Fibroblast of villous mesenchyme (primary cell): ENCODE measurements at places on chromosomes 4 and X. TPM values are rescaled to one million over a fixed set of nuclear protein-coding genes. Genes with fewer than 3 reads are reported as not detected.

The TMPRSS11D gene
- total RNA-seq, result not detected in 2 replicates

The F8A2 gene
- not detected in 2 replicates for total RNA-seq

The CABS1 gene
- not detected in 2 replicates for total RNA-seq

The IL1RAPL2 gene
- total RNA-seq, result 0.32 and 0.43 TPM in 2 replicates

The TRAPPC11 gene
- total RNA-seq, result 59.9 and 69.1 TPM in 2 replicates

The PRKG2 gene
- under 0.01 and 0.64 TPM in 2 replicates for total RNA-seq

The EFHC2 gene
- under 0.01 and 0.32 TPM in 2 replicates for total RNA-seq

The TNIP3 gene
- 0.32 and 0.43 TPM in 2 replicates for total RNA-seq

The FOXO4 gene
- 4.3 and 4.5 TPM in 2 replicates for total RNA-seq

The NDUFC1 gene
- 39.7 and 47.0 TPM in 2 replicates for total RNA-seq

The CT45A3 gene
- total RNA-seq, result not detected in 2 replicates

The RNF175 gene
- total RNA-seq, result not detected in 2 replicates

The TLR2 gene
- under 0.01 and 0.32 TPM in 2 replicates for total RNA-seq

The SPANXN3 gene
- not detected in 2 replicates for total RNA-seq

The CD38 gene
- under 0.01 TPM in 2 replicates for total RNA-seq

The FAM47E gene
- total RNA-seq, result 0.32 and 0.86 TPM in 2 replicates

The STS gene
- 4.5 and 6.9 TPM in 2 replicates for total RNA-seq

The SSX1 gene
- not detected in 2 replicates for total RNA-seq

The PNCK gene
- under 0.01 and 0.32 TPM in 2 replicates for total RNA-seq

The PHOX2B gene
- not detected in 2 replicates for total RNA-seq

The FABP2 gene
- total RNA-seq, result not detected in 2 replicates

The SMIM10L2A gene
- under 0.01 TPM in 1 of 2 replicates, not detected in the other for total RNA-seq

The FAM9C gene
- total RNA-seq, result under 0.01 TPM in 2 replicates

The CLCN4 gene
- 1.3 and 2.3 TPM in 2 replicates for total RNA-seq

The DUSP9 gene
- under 0.01 TPM in 1 of 2 replicates, not detected in the other for total RNA-seq

The STAP1 gene
- total RNA-seq, result not detected in 2 replicates

The TRIM75 gene
- 0.32 TPM in 1 of 2 replicates, not detected in the other for total RNA-seq

The RGS12 gene
- 11.7 and 13.5 TPM in 2 replicates for total RNA-seq

The RAI2 gene
- total RNA-seq, result not detected in 2 replicates

The SSX2 gene
- not detected in 2 replicates for total RNA-seq

The ZXDB gene
- total RNA-seq, result 7.7 and 10.4 TPM in 2 replicates

The USP17L15 gene
- total RNA-seq, result not detected in 2 replicates

The SLC10A4 gene
- under 0.01 TPM in 1 of 2 replicates, not detected in the other for total RNA-seq

The NSUN7 gene
- 0.32 and 0.86 TPM in 2 replicates for total RNA-seq

The PNMA6F gene
- total RNA-seq, result not detected in 2 replicates

The LRIT3 gene
- under 0.01 TPM in 1 of 2 replicates, not detected in the other for total RNA-seq

The MTNR1A gene
- not detected in 2 replicates for total RNA-seq

The PCYT1B gene
- 0.64 and 0.86 TPM in 2 replicates for total RNA-seq

The SORBS2 gene
- 1.3 and 1.7 TPM in 2 replicates for total RNA-seq

The SLC2A9 gene
- total RNA-seq, result 0.43 and 0.97 TPM in 2 replicates

The JAKMIP1 gene
- total RNA-seq, result not detected in 2 replicates

The PPEF1 gene
- total RNA-seq, result not detected in 2 replicates

The KCTD8 gene
- under 0.01 and 0.32 TPM in 2 replicates for total RNA-seq

The PNMA5 gene
- total RNA-seq, result 0.64 TPM in 1 of 2 replicates, not detected in the other

The VGLL1 gene
- not detected in 2 replicates for total RNA-seq

The ARHGAP6 gene
- total RNA-seq, result 1.7 and 1.9 TPM in 2 replicates

The IL13RA2 gene
- 2.2 and 2.3 TPM in 2 replicates for total RNA-seq

The ATP6AP2 gene
- 75.7 and 94.6 TPM in 2 replicates for total RNA-seq

The GAGE13 gene
- total RNA-seq, result not detected in 2 replicates

The PGAM4 gene
- 0.43 TPM in 1 of 2 replicates, not detected in the other for total RNA-seq

The CPZ gene
- 15.5 and 19.0 TPM in 2 replicates for total RNA-seq

The CCSER1 gene
- 0.43 TPM in 1 of 2 replicates, not detected in the other for total RNA-seq

The LIMCH1 gene
- 3.9 and 8.4 TPM in 2 replicates for total RNA-seq
